ENCODE measurements at places on chromosomes 6 and 20.
A peak's percentile ranks its signal among the peaks of the same experiment; 100 is the strongest.

DNA sequence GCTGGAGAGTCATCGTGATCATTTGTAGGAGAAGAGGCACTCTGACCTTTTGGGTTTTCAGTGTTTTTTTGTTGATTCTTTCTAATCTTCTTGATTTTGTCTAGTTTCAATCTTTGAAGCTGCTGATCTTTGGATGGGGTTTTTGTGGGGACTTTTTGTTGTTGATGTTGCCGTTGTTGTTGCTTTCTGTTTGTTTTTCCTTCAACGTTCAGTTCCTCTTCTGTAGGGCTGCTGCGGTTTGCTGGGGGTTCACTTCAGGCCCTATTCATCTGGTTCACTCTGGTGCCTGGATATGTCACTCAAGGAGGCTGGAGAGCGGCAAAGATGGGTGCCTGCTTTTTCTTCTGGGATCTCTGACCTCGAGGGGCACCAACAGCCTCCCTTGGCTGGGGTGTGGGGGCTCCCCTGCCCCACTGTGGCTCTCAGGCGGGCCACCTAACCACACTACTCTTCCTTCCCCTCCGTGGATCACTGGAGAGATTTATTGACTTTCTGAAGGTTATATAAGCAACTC is 21.5 kb upstream of the TMEM244 start:
- no peak for DNase-seq

DNA sequence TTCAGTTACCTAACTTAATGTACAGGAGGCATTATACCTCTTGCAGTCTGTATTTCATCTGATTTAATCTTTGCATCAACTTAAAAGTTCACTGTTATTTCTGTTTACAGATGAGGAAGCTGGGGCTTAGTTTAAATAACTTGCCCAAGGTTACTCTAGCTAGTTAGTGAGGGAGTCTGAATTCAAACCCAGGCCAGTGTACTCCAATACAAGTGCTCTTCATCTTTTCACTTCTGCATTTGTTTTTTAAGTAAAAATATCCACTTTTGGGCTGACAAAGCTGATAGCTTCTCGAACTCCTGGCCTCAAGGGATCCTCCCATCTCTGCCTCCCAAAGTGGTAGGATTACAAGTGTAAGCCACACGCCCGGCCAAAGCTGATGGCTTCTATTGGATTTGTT is 23.6 kb downstream of the RREB1 start:
- DNase-seq, result no peak

- peak; percentile 57 for DNase-seq
Measured at GRCh38 chr20:43840382-43841070, 74.1 kb upstream of the TOX2 start.

- no peak for DNase-seq
Measured at GRCh38 chr6:99334526-99335127, 14.8 kb downstream of the FAXC start.

GRCh38 chr20:62118113-62119043 is 3.9 kb upstream of the LSM14B start:
- DNase-seq, result no peak

DNA sequence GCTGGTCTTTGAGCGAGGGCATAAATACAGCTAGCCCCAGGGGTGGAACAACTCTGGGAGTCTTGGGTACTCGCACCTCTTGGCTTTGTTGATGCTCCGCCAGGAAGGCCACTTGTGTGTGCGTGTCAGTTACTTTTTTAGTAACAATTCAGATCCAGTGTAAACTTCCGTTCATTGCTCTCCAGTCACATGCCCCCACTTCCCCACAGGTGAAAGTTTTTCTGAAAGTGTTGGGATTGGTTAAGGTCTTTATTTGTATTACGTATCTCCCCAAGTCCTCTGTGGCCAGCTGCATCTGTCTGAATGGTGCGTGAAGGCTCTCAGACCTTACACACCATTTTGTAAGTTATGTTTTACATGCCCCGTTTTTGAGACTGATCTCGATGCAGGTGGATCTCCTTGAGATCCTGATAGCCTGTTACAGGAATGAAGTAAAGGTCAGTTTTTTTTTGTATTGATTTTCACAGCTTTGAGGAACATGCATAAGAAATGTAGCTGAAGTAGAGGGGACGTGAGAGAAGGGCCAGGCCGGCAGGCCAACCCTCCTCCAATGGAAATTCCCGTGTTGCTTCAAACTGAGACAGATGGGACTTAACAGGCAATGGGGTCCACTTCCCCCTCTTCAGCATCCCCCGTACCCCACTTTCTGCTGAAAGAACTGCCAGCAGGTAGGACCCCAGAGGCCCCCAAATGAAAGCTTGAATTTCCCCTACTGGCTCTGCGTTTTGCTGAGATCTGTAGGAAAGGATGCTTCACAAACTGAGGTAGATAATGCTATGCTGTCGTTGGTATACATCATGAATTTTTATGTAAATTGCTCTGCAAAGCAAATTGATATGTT is 19.2 kb downstream of the IRF4 start:
- no peak for DNase-seq

DNA sequence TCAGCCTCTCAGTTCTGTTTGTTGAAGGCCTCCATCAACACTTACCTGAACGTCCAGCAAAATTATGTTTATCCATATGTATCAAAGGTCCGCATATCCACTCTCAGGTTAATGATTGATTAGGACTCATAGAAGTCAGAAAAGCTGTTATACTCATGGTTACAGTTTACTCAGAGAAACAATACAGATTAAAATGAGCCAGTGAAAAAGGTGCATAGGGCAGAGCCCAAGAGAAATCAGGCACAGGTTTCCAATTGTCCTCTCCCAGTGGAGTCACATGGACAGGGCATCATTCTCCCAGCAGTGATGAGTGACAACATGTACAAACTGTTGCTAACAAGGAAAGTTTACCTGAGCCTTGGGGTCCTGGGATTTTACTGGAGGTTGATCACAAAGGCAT is 36.2 kb downstream of the THEMIS start:
- DNase-seq, result no peak

DNA sequence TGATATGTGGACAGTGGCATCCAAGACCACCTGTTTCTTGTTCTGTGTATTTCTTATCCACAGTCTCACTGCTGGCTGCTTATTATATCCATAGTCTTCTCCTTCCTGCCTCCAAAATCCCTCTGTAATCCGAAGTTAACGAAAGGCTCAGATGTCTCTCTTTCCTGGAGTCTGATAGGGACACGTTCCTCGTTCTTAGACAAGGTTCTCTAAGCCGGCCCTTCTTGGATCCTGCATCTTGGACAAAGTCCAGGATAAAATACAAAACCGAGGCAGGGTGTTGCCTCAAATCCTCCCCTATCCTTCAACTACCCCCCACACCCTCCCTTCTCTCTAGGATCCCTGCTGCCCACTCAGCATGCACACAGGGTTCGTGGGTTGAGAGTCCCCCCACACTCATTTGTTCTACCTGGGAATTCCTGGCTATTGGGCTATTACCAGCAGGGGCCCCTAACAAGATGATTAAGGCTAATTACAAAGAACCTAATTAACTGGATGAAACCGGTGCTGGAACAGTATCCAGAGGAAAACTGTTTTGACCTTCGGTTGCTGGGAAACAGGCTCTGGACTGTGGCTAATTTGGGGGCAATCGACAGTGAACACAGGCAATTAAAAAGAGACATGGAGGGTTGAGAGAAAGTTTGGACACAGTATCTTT is 32.7 kb upstream of the MRPS10 start:
- DNase-seq, result no peak

DNA sequence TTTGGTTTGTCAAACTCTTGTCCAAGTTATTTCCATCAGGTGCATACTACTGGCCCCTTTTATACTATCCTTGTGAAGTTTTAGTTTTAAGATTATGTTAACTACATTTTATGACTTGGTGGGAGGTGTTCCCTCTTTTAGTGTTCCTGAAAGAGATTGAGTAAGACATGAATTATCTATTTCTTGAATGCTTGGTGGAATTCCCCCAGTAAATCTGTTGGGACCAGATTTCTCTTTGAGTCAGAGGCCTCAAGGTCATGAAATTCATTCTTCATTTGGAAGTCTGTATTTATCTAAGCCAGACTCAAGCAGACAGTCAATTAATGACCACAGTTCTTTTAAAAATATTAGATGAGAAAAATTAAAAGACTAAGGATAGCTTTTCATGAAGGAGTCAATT is 81.3 kb downstream of the MOXD1 start:
- no peak for DNase-seq

DNA sequence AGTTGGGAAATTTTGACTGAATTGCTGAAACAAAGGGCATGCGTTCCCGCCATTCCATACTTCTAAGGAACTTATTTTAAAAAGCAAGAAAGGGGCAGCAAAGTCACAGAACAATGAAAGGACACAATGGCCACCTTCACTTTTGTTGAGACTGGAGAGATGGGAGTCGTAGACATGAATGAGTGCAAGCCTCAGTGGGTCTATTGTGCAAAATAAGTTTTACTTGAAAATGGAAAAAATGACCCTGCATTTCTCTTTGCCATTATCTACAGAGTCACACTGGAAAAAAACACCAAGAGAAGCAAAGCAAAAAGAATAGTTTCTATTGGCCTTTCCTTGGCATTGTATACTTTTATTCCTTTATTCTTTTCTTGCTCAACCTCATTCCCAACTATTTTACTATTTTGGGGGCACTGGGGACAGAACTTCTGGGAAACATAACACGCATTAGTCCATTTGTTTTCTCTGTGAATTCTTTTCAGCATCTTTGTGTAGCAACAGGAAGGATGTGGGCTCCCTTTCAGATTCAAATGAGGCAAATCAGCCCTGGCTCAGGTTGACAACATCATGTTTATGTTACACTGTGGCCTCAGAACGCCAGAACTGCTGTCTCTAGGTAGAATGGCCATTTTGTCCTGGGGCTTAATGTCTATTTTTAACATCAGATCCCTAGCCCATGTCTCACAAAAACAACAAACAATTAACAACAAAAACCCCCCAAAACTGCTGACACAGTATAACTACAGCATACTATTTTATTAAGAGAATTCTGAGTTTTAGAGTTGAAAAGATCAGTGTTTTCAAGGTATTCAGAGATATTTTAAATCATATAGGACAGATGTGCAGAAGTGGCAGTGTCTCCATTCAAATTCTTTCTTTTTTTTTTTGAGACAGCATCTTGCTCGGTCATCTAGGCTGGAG is 122.2 kb downstream of the FYN start:
- peak; percentile 35 for DNase-seq

DNA sequence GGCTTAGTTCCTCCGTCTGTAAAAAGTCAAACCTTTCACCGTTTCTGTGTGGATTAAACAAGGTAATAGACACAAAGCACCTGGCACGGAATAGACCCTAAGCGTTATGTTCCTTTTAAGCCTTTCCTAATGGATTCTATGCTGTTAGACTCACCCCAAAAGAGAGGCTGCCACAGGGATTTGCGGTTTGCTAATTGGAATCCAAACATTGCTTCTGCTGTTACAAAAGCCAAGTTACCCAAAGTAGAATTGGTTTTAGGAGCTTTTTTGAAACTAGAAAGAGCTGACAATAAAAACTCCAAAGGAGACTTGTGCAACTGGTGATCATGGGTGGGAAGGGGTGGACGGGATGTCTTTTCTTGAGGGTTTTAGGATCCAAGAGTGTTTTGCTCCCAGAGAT is 178.0 kb downstream of the BMP7 start:
- DNase-seq, result no peak

DNA sequence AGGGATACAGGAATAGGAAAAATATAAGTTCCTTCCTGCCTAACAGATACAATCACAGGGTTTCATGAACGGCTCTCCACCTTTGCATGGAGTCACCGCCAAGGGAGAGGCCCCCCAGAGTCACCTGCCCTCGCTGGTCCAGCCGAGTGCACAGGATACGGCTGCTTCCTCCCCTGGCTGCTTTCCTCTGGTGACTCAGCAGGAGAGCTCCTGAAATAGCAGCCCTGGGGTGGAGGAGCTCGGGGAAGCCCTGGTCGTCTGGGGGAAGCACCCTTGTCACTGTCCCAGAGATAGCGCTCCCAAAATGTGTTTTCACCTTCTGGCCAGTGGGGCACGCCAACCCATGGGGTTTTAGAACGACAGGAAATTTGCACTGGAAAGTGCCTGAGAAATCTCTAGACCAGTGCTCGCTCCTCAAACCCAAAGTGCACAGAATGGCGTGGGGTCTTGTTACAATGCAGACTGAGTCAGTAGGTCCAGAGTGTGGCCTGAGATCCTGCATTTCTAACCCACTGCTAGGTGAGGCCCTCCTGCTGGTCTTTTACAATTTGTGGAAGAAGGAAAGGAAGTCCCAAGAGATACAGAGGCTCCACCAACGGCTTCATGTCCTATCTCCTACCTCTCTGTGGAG is 35.9 kb upstream of the FAM50B start:
- DNase-seq, result no peak

- no peak for DNase-seq
Measured at GRCh38 chr6:116986819-116987218, 109.8 kb downstream of the RFX6 start.

- no peak for DNase-seq
Measured at GRCh38 chr6:80094017-80094416, 12.5 kb upstream of the BCKDHB start.

- no peak for DNase-seq
Measured at GRCh38 chr20:51419646-51420045, 122.9 kb downstream of the NFATC2 start.

DNA sequence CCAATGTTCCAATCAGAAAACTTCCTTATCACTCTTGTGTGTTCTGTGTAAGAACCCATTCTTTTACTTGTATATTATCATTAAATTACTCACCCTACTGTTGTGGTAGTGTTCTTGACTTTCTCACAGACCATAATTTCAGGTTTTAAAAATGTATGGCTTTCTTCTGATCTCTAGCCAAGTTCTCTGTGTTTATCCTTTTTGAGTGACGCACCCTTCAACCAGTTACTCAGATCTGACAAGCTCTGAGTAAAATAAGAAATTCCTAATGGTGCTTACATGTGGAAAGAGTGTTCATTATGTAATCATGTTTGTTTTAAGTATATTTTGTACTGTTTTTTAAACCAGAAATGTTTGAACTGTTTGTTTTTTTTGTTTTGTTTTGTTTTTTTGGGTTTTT is 11.0 kb downstream of the TBPL1 start:
- no peak for DNase-seq

DNA sequence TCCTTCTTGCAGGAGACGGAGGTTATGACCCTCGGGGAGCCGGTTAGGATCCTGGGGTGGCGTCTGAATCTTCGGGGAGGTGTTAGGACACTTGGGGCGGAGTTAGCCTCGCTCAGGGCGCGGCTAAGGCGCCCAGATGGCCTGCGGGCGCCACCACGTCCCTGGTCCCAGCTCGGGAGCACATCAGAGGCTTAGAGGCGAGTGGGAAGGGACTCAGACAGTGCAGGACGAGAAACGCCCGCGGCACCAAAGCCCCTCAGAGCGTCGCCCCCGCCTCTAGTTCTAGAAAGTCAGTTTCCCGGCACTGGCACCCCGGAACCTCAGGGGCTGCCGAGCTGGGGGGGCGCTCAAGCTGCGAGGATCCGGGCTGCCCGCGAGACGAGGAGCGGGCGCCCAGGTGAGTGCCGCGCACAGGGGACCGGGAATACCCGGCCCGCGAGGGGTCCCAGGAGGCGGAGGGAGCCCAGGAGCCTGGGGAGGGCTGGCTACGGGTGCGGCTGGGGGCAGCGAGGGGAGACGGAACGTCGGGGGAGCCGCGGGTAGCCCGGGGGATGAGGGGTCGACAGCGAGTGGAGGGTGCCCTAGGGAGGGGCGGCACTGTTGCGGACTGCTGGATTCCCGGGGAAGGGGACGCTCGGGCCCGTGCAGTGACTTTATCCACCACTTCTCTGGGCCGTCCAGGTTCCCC is at the start of gene HCK:
Gene HCK, plus strand, starts transcription at position 153 of the 688 bp plus-strand sequence.
- peak; percentile 58 for DNase-seq

Measured in H1 (cell line).